ENCODE measurements at places on chromosomes 7 and 10. TPM values are rescaled to one million over a fixed set of nuclear protein-coding genes. Genes with fewer than 3 reads are reported as not detected.

Gene PDK4
- polyA plus RNA-seq, result 14.2 TPM

Gene TLX1
- polyA plus RNA-seq, result not detected

Gene PIK3AP1
- polyA plus RNA-seq, result 4.5 TPM

Gene LRRTM3
- polyA plus RNA-seq, result 6.7 TPM

Gene CLDN15
- polyA plus RNA-seq, result 17.3 TPM

Gene FAM25C
- polyA plus RNA-seq, result not detected

Gene PRKG1
- 13.6 TPM for polyA plus RNA-seq

Gene TCAF2
- polyA plus RNA-seq, result 3.5 TPM

Gene SLC26A4
- polyA plus RNA-seq, result 6.8 TPM

Gene STEAP4
- polyA plus RNA-seq, result 3.3 TPM

Gene CYP3A7
- 0.42 TPM for polyA plus RNA-seq

Gene SEMA3A
- polyA plus RNA-seq, result 14.7 TPM

Gene C10orf62
- 0.73 TPM for polyA plus RNA-seq

Gene TUBB8
- polyA plus RNA-seq, result 0.57 TPM

Gene BHLHA15
- polyA plus RNA-seq, result not detected

Gene UNCX
- polyA plus RNA-seq, result 17.3 TPM

Gene EPHB6
- 22.3 TPM for polyA plus RNA-seq

Gene GRID2IP
- 0.64 TPM for polyA plus RNA-seq

Gene INA
- 0.70 TPM for polyA plus RNA-seq

Gene ANKRD30A
- polyA plus RNA-seq, result not detected

Gene HOXA4
- polyA plus RNA-seq, result 22.0 TPM

Gene ASAH2B
- polyA plus RNA-seq, result 15.0 TPM

Gene NME8
- 0.20 TPM for polyA plus RNA-seq

Gene STK31
- 0.80 TPM for polyA plus RNA-seq

Gene LIPJ
- polyA plus RNA-seq, result 0.43 TPM

Gene MEOX2
- polyA plus RNA-seq, result 4.7 TPM

Gene SPDYE5
- polyA plus RNA-seq, result 0.85 TPM

Gene LRRC17
- 82.0 TPM for polyA plus RNA-seq

Gene CCL24
- not detected for polyA plus RNA-seq

Gene ATOH7
- 1.6 TPM for polyA plus RNA-seq

Gene NPY
- polyA plus RNA-seq, result 0.30 TPM

Gene SUPV3L1
- 40.7 TPM for polyA plus RNA-seq

Gene KCNH2
- 9.8 TPM for polyA plus RNA-seq

Gene LOXL4
- polyA plus RNA-seq, result 4.7 TPM

Gene H2BK1
- not detected for polyA plus RNA-seq

Gene GIMAP8
- polyA plus RNA-seq, result 8.8 TPM

Gene ICA1
- 24.5 TPM for polyA plus RNA-seq

Gene RADIL
- 4.0 TPM for polyA plus RNA-seq

Gene ACSM6
- polyA plus RNA-seq, result 0.16 TPM

Gene MYPN
- 0.10 TPM for polyA plus RNA-seq

Gene ADAMTS14
- 1.2 TPM for polyA plus RNA-seq

Gene ZDHHC4
- polyA plus RNA-seq, result 58.3 TPM

Gene CCDC126
- polyA plus RNA-seq, result 17.6 TPM

Gene EEPD1
- 6.8 TPM for polyA plus RNA-seq
